ENCODE measurements at places on chromosomes 3 and 15.

DNA sequence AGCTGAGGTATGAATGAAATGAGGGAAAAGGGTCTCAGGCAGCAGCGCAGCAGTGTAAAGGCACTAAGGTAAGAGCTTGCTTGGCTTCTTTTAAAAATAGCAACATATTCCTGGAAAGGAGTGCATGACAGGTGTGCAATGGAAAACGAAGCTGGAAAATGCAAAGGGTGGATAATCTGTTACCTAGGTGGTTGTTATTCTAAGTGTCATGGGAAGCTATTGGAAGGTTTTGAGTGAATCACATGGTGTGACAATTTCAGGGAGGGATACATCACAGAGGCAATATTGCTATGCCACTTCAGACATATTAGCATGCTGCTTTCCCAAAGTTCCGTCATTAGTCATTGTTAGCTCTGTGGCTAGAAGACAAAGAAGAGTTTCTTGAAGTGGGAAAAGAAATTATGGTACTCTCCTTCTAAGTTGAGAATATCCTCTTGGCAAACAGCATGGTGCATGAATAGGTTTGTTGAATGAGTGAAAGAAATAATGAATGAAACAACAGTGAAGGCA lies 28.7 kb upstream of the TMEM45A start:
- no peak for DNase-seq

GRCh38 chr3:55065331-55065730 lies 137.5 kb upstream of the LRTM1 start:
- no peak for DNase-seq

GRCh38 chr3:33848624-33849347 lies 50.4 kb downstream of the PDCD6IP start:
- no peak for DNase-seq

- DNase-seq, result no peak
Measured at GRCh38 chr15:35436422-35436821, 109.5 kb downstream of the DPH6 start.

- DNase-seq, result no peak
Measured at GRCh38 chr3:4395448-4395847, 71.6 kb downstream of the SUMF1 start.

DNA sequence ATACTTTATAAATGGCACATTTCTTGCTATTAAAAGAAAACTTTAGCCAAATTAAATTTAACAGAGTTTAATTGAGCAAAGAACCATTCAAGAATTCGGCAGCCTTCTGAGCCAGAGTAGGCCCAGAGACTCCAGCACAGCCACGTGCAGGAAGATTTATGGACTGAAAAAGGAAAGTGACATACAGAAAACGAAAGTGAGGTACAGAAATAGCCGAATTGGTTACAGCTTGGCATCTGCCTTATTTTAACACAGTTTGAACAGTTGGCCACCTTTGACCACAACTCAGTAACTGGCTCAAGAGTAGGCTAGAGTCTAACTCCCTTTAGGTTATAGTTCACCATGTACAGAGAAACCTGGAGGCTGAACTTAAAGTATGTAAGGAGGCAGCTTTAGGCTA lies 17.6 kb downstream of the CFAP44 start:
- no peak for DNase-seq

DNA sequence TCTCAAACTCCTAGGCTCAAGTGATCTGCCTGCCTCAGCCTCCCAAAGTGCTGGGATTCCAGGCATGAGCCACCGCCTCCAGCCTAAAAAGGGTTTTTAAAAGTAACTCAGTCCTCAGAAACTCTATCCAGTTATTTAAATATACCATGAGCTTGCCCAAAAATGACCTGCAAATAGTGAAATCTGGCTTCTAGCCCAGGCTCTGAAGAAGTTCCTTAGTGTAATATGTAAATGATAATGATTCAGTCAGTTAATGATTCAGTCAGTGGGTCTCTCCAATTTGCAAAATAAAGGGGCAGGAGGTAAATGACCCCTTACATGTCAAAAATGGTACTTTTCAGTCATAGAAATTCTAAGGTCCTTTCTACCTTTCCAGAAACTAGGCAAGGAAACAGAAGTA lies 28.8 kb downstream of the LRRC2 start:
- DNase-seq, result no peak

DNA sequence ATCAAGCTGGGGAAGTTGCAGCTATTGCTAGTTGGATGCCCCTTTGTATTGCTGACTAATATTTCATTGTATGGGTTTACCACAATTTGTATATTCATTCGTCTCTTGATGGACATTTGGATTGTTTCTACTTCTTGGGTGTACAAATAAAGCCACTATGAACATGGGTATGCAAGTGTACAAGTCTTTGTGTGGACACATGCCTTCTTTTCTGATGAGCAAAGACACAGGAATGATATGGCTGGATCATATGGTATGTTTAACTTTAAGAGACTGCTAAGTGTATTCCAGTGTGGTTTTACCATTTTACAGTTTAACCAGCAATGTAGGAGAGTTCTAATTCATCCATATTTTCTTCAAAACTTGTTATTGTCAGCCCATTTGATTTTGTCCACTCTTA lies 32.2 kb downstream of the NECTIN3 start:
- no peak for DNase-seq

DNA sequence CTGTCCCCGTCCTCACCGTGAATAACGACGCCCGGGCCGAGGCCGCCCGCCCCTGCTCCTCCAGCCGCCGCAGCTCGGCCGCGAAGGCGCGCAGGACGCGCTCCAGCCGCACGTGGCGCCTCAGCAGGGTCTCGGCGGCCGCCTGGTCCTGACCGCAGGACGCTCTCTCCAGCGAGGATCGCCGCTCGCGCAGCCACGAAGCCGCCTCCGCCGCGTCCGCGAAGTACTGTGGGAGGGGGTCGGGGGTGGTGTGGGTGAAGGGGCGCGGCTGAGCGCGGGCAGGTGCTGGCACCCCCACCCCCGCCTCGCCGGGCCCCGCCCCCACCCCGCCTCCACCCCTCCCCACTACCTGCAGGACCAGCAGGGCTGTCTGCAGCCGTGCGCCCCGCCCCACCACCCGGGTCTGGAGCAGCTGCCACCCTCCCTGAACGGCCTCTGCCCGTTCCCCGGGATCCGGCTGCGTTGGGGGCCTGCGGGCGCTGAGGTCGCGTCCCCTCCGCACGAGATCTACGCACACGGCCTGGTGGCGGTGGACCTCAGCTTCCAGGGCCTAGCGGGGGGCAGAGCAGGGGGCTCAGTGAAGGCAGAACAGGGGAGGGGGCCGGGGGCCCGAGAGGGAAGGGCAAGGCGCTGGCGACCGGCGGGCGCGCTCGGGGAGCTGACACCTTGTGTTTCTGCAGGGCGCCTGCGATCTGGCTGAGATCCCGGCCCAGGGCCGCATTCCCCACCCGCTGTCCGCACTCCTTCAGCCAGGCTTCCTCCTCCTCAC lies 11.7 kb downstream of the SPTBN5 start:
- peak; percentile 55 for DNase-seq

GRCh38 chr3:105801397-105801796 lies 67.4 kb downstream of the CBLB start:
- no peak for DNase-seq

- no peak for DNase-seq
Measured at GRCh38 chr15:82621970-82622369, 25.2 kb downstream of the CPEB1 start.

DNA sequence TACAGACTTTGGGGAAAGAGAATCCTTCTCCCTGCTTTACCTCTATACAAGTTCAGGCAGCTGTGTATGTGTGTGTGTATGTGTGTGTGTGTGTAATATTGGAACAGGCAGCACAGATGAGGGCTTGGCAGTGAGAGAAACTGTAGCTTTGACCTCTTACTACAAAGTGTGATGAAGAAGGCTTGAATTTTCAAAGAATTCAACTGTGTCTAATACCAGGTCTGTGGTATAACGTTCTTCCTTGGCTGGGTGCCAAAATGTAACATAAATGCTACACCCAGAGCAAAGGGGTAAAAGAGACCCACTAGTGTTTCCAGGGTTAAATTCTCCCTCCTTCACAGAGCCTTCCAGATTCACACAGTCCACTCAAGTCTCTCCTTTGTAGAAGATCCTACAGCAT lies 51.1 kb downstream of the CHST2 start:
- no peak for DNase-seq

- DNase-seq, result no peak
Measured at GRCh38 chr3:183369117-183369516, 59.3 kb downstream of the MCF2L2 start.

DNA sequence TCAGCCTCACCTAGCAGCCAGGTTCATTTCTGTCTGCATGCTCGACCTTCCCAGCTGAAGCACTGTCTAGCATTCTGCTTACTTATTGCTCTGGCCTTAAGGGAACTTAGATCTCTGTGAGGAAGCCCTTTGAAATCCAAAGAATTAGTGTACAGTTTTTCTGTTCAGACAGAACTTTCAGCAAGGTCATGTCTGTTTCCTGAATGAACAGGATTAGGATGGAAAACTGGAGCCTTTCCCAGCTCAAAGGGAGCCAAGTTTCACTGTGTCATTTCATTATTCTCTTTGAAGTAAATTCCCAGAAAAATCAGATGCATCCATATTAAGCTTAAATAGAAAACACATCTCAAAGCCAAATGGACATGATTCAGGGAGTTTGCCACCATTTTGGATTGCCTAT lies 457.3 kb upstream of the KCNMB2 start:
- DNase-seq, result no peak

- DNase-seq, result no peak
Measured at GRCh38 chr15:29090617-29091466, 178.8 kb downstream of the NSMCE3 start.

- no peak for DNase-seq
Measured at GRCh38 chr15:85488997-85489396, 108.6 kb downstream of the AKAP13 start.

- DNase-seq, result no peak
Measured at GRCh38 chr3:138043266-138044029, 33.5 kb downstream of the CLDN18 start.

DNA sequence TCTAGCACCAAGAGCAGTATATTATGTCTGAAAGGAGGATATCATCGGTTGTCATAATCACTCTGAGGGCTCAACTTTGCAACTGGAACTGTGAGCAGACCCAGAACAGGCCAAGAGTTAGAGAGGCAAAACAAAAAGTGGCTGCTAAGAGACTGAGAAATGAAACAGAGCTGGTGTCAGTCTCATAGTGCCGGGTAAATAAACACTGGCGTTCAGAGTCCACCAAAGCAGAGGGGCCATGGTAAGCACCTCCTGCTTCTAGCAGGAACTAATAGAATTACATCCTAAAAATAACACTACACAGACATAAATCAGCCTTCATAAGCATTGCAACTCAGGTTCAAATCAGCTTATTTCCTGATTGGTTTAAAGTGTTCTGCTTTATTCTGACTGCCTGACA lies 10.3 kb upstream of the IL12A start:
- DNase-seq, result no peak

DNA sequence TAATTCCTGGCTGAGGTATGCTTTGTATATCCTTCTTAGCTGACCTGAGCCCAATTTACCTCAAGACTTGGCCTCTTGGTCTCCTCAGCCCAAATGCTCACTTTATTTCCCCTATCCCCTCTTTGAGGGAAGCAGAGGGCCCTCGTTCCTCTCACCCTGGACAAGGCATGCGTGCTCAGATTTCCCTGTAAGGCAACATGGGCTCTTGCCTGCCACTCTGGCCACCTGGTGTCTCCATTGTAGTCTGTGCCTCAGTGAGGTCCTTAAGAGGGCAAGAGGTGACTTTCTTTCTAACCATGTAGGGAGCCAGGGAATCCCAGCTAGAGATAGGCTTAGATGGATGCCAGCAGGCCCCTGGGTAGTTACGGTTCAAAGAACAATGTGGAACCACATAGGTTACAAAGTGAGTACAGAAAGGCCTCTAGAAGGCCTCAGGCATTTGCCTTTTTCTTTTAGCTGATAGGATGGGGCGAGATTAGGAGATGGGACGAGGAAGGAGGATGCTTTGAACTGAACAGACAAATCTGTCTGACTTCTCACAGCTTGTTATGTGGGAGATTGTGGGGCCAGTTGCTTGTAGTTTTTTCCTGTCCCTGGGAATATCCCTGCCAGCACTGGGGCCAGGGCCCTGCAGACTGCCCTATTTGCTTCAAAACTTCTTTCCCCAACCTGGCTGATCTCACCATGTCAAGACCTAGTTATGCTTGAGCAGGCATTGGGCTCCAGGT lies 1.1 kb upstream of the INTS14 start:
- no peak for DNase-seq

DNA sequence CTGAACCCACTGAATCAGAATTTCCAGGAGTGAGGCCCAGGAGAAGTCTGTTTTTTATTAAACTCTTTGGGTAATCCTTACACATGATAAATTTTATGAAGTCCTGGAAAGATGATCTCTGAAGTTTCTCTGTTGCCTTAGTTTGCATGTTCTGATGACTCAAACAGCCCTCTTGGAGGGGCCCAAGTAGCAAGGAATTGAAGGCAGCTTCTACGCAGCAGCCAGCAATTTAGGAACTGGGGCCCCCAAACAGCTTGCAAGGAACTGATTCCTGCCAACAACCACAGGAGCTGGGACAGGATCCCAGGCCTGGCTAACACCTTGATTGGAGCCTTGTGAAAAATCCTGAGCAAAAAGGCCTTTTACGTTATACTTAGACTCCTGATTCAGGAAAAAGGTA lies 5.4 kb upstream of the ACP3 start:
- no peak for DNase-seq

DNA sequence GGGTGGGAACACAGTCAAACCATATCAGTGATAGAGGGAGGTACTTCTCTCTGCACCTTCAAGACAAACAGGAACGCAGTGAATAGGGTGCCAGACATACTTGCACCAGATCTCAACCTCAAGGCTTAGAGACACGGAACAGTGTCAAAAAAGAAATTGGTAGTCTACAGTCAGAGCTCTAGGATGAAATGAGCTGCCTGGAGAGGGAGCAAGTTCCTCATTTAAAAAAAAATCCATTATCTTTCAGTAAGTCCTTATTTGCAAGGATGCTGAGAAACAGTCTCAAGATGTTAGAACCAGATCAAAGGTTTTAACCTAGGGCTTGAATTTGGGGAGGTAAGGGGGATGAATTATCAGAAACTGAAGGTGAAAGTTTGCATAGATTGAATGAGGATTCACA lies 20.2 kb upstream of the LMCD1 start:
- DNase-seq, result no peak

- no peak for DNase-seq
Measured at GRCh38 chr3:143147707-143148106, 28.1 kb downstream of the CHST2 start.

GRCh38 chr3:56980798-56981390 lies 79.6 kb upstream of the SPATA12 start:
- DNase-seq, result no peak

DNA sequence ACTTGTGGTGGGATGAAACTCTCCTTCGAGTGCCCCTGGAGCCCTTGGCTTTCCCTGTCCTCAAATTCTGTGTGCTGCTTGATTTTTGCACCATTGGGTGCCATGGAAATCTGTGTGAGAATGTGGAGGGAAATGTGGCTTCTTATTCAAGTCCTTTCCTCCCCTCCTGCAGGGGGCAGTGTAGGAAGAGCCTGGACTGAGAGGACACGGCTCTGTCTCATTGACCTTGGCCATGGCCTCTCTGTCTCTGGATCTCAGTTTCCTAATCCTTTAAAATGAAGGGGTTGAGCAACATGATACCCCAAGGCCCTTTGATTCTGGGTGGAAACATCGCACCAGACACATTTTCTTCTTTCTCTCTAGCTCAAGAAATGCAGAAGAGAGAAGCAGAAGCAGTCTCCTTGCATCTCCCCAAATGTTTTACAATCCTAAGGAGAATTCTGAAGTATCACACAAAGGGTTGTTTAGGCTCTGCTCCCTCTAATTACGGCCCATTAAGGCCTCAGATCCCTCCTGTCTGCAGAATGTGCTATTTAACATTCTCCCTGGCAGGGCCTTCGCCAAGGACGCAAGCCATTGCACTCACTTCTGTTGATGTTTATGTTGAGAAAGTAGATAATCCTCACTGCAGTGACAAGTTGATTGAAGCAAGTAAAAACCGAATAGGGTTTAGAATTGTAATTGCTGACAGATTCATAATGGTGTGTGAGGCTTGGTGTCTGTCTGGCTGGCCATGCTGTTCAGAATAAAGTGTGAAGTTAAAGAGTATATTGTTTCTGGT lies 169.1 kb downstream of the TPRG1 start:
- DNase-seq, result no peak

Measured in frontal cortex (tissue), 4 donors.